Liver (tissue), 10 donors: ENCODE measurements at places on chromosomes 2 and 18. TPM values are rescaled to one million over a fixed set of nuclear protein-coding genes. Genes with fewer than 3 reads are reported as not detected.

GRCh38 chr18:22398464-22398863 lies 19.3 kb downstream of the CTAGE1 start:
- H3K27me3 ChIP-seq = no peaks in the 10 kb centered on the region
- H3K4me3 ChIP-seq = no peak overlapping the region
- no peak overlapping the region for H3K27ac ChIP-seq
- no peak for DNase-seq
- no peaks in the 10 kb centered on the region for H3K36me3 ChIP-seq
- H3K4me1 ChIP-seq = no peaks in the 10 kb centered on the region

DNA sequence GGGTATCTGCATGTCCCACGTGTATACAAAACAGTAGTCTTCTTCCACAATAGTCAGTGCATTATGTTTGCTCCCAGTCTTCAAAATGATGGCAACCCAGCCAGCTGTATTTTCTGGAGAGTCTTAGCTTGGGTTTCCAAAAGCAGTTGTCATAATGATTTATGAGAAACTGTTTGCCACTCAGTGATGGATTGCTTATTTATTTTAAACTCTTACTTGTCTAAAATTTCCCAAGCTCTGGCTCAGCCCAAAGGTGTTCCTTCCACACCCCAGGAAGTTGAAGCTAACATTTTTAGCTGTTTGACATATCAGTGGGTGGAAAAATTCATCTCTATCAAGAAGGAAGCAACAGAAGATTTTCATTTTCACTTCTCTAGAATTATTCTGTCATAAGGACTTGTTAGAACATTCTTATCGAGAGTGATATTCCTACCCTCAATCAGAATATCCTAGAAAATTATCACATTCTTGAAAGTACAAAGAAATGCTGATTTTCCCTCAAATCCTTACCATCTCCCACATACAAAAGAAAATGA lies 78.8 kb downstream of the ASAP2 start:
- no peak overlapping the region for H3K4me3 ChIP-seq
- H3K27me3 ChIP-seq = no peaks in the 10 kb centered on the region
- no peaks in the 10 kb centered on the region for H3K4me1 ChIP-seq
- H3K36me3 ChIP-seq = no peaks in the 10 kb centered on the region

- DNase-seq = no peak
- H3K36me3 ChIP-seq = peaks cover 10% of the 10 kb centered on the region
- no peak overlapping the region for H3K4me3 ChIP-seq
- H3K27ac ChIP-seq = no peak overlapping the region
- no peaks in the 10 kb centered on the region for H3K4me1 ChIP-seq
These were observed 129.3 kb upstream of the EPAS1 start for GRCh38 chr2:46167924-46168323.

The FIGN gene
- 5.4 TPM for total RNA-seq

GRCh38 chr2:68316111-68316510 lies 3.6 kb downstream of the CNRIP1 start:
- H3K4me3 ChIP-seq = no peak overlapping the region
- DNase-seq = no peak

- no peaks in the 10 kb centered on the region for H3K4me1 ChIP-seq
- DNase-seq = no peak
- no peak overlapping the region for H3K4me3 ChIP-seq
- no peak overlapping the region for H3K27ac ChIP-seq
- H3K27me3 ChIP-seq = no peaks in the 10 kb centered on the region
These were observed 86.1 kb downstream of the LONRF2 start for GRCh38 chr2:100236166-100236565.

The MEP1B gene
- total RNA-seq = 0.08 TPM

- H3K27ac ChIP-seq = no peak overlapping the region
- no peak for DNase-seq
- no peaks in the 10 kb centered on the region for H3K27me3 ChIP-seq
- no peaks in the 10 kb centered on the region for H3K4me1 ChIP-seq
- H3K36me3 ChIP-seq = no peaks in the 10 kb centered on the region
These were observed 715.4 kb upstream of the ZEB2 start for GRCh38 chr2:145235312-145235711.

- H3K27ac ChIP-seq = no peak overlapping the region
- H3K4me3 ChIP-seq = no peak overlapping the region
- no peak for DNase-seq
These were observed 101.3 kb upstream of the ZEB2 start for GRCh38 chr2:144621266-144621665.

- H3K36me3 ChIP-seq = no peaks in the 10 kb centered on the region
- H3K4me1 ChIP-seq = peaks cover 28% of the 10 kb centered on the region
- no peaks in the 10 kb centered on the region for H3K27me3 ChIP-seq
- no peak overlapping the region for H3K27ac ChIP-seq
These were observed 614 bp upstream of the FKBP1B start for GRCh38 chr2:24048769-24049484.
